ENCODE measurements at places on chromosomes 11 and 22.

- no peak for DNase-seq
These were observed 62.6 kb downstream of the BUD13 start for GRCh38 chr11:116710001-116710674.

GRCh38 chr11:45089251-45089650 lies 57.2 kb upstream of the PRDM11 start:
- DNase-seq: no peak

- DNase-seq: no peak
These were observed 31.9 kb upstream of the UPB1 start for GRCh38 chr22:24463071-24463760.

- DNase-seq: no peak
These were observed 57.3 kb downstream of the PPP6R2 start for GRCh38 chr22:50400406-50400805.

DNA sequence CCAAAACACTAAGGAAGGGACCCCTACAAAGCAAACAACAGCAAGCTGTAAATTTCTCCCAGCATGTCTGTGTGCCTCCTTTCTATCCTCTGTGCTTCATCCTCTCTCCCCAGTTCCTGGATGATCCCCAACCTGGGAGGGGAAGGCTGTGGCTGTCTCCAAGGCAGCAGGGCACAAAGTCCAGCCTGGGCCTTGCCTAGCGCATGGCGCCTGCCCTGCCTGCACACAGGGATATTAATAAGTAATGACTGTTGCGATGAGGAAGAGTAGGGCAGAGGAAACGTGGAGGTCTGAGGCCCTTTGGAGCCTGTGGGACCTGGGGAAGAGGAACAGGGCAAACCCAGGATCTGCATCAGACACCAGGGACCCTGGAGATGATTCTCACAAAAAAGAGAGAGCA lies 2.0 kb downstream of the USH1C start:
- no peak for DNase-seq

DNA sequence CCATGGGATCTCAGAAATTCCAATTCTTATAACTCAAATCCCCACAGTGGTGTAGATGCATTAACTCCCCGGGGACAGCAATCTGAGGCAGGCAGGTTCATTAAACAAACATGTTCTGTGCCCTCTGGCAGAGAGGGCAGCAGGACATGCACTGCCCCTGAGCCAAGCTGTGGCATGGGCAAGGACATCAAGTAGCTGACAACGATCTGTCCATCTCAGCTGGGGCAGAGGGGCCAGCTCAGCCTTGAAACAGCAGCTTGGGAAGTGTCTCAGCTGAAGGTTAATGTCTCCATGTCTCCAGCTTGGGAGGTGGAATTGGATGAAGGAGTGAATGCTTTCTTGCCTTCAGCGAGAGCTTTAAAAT lies 13.6 kb downstream of the TMEM25 start:
- DNase-seq: no peak

GRCh38 chr11:75516886-75517285 lies 8.9 kb downstream of the GDPD5 start:
- no peak for DNase-seq

GRCh38 chr11:64841592-64842365 lies 2.7 kb downstream of the CDC42BPG start:
- DNase-seq: no peak

DNA sequence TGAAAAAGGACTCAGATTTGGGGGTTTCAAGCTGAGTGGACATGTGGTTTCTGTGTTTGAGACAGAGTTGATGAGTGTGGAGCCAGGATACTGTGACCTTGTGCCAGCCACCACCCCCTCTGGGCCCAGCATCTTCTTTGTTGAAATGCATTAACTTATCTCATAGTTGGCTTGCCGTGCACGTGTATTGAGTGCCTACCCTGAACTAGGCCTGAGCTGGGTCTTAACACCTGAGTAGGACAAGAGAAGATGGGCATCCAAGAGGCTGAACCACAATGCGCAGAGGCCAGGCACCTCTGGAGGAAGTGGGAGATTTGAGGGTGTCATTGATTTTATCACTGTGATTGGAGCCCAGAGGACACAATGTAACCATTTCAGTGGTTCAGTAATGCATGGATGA lies 117.6 kb upstream of the CRYBB3 start:
- DNase-seq: no peak

DNA sequence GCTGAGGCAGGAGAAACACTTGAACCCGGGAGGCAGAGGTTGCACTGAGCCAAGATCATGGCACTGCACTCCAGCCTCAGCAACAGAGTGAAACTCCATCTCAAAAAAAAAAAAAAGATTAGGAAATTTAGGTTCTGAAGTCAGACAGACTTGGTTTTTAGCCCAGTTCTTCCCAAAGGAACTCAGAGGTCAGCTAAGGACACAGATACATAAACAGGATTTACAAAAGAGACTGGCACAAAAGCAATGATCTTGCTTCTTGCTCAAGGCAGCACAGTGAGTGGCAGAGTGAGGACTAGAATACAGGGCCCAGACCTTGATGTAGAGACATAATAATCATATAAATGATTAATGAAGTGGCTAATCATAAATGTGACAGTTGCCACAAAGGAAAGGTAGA lies 25.4 kb upstream of the RRAS2 start:
- no peak for DNase-seq

- no peak for DNase-seq
These were observed 36.1 kb upstream of the SMCO4 start for GRCh38 chr11:93579187-93579751.

GRCh38 chr11:1879941-1880720 lies 11.6 kb downstream of the PRR33 start:
- DNase-seq: no peak

DNA sequence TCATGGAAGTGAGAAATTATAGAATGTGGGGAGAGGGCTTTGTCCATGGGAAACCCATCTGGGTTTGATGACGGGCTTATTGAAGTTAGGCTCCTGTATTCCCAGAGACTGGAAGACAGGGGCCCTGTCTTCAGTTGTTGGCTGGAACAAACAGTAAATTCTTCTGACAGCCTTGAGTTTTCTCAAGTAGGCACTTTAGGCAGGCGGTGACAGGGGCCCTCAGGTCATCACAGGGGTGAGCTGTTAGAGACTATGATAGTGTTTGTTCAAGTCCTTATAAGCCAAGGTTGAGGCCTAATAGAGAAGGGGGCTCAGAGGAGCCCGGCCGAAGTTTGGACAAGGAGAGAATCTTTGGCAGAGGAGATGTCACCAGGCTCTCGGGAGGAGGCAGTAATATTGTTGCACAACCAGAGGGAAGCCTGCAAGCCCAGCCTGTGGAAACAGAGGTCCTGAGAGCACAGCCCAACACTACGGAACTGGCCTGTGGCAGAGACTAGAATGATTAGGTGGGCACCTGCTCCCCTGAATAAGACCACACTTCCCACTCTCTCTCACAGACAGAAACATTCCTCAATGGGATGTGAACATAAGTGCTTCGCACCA lies 20.2 kb upstream of the IL17RA start:
- no peak for DNase-seq

DNA sequence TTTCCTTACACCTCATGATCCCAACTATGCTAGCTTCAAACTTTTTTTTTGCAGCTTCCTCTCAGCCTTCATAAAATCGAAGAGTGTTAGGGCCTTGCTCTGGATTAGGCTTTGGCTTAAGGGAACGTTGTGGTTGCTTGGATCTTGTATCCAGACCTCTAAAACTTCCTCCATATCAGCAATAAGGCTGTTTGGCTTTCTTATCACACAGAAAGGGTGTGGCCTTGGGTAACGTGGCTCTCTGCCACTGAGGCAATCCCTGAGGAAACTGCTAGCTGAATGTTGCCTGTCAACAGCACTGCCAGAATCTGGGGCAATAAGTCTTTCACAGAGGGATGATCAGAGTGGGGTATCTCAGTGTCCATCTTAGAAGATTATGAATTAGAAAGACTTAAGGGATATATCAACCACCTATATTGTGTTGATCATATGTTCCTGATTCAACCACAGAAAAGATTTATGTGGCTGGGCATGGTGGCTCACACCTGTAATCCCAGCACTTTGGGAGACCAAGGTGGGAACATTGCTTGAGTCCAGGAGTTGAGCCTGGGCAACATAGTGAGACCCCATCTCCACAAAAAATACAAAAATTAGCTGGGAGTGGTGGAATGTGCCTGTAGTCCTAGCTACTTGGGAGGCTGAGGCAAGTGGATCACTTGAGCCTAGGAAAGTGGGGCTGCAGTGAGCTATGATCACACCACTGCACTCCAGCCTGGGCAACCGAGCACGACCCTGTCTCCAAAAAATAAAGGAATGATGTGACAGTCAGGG lies 12.5 kb upstream of the CUL5 start:
- DNase-seq: no peak

- DNase-seq: no peak
These were observed 1265.8 kb upstream of the CNTN5 start for GRCh38 chr11:97754976-97755375.

- DNase-seq: no peak
These were observed 69.7 kb downstream of the PRSS23 start for GRCh38 chr11:86869966-86870570.

- DNase-seq: no peak
These were observed 88.3 kb downstream of the TSPAN18 start for GRCh38 chr11:44814881-44815592.

DNA sequence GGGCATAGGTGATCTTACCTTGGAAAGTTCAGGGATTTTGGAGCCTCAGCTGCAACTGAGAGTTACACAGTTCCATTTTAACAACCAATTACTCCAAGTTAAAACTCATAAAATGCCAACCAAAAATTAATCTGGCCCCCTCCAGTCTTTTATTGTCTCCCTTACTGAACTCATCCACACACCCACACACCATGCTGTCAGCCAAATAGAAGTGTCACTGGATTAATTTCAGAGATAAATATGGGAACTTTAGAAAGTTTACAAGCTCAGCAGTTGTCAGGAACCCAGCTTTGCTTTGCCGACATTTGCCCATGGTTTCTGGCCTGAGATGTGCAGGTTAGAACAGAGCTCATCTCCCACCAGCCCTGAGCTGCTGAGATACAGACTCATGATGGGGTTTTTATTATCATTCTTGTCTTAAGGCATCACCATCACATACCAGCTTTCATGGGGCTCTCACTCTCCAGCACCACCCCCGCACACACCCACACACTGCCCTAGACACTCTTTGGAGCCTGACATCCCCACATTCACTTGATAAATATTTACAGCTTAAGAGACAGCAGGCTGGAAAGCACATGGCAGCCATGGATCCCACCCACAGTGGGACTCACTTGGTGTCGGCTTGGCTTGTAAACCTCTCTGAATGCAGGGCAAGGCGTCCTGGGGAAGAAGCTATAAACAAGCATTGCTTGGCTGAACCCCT lies 23.7 kb upstream of the CTR9 start:
- DNase-seq: no peak

DNA sequence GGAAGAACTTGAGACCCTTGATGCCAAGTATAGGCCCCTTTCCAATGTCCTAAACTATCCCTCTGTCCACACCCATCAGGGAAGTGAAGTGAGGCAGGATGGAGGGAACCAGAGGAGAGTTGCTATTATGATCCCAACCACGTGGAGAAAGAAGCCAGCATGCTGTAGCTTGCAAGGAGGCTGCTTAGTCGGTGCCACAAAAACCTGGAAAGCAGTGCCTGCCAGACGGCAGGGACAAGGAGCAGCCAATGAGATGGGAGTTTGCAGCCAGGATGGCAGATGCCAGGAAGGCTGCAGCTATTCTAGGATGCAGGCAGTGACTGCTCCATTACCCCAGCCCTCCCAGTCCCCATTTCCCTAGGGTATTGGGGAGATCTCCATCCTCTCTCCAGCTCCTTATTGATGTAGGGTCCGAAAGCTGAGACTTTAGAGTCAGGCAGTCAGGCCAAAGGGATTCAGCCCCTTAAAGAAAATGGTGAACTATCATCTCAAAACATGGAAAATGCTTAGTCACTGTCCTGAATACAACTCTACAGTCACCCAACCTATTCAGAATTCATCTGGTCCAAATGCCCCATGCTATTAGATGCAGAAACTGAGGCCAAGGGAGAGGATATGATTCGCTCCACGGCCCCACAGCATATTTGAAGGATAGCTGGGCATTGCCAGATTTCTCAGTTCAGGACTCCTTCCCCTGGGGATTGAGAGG lies 18.4 kb upstream of the LRRC55 start:
- peak; percentile 26 for DNase-seq

GRCh38 chr22:29710922-29711593 lies 8.7 kb upstream of the CABP7 start:
- DNase-seq: no peak

GRCh38 chr11:116421529-116422185 lies 351.1 kb downstream of the BUD13 start:
- no peak for DNase-seq

- no peak for DNase-seq
These were observed 116.8 kb downstream of the MED15 start for GRCh38 chr22:20624161-20624616.

- DNase-seq: no peak
These were observed 857.2 kb upstream of the TENM4 start for GRCh38 chr11:80297858-80298632.

DNA sequence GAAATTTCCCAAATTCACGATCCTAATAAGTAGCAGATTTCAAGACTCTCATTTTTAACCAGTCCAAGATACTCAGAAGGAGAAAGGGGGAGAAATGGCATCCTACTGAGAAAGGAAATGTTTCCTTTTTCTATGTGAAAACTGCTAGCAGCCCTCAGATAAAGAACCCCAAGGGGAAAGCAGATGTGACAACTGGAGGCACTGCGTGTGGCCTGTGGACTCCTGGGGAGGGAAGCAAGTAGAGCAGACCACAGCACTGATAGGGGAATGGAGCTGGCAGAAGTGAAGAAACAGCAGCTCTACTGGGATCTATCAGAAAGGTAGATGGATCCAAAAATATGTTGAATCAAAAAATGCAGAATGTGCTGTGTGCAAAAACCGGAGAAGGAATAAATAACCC lies 239.7 kb upstream of the API5 start:
- no peak for DNase-seq

DNA sequence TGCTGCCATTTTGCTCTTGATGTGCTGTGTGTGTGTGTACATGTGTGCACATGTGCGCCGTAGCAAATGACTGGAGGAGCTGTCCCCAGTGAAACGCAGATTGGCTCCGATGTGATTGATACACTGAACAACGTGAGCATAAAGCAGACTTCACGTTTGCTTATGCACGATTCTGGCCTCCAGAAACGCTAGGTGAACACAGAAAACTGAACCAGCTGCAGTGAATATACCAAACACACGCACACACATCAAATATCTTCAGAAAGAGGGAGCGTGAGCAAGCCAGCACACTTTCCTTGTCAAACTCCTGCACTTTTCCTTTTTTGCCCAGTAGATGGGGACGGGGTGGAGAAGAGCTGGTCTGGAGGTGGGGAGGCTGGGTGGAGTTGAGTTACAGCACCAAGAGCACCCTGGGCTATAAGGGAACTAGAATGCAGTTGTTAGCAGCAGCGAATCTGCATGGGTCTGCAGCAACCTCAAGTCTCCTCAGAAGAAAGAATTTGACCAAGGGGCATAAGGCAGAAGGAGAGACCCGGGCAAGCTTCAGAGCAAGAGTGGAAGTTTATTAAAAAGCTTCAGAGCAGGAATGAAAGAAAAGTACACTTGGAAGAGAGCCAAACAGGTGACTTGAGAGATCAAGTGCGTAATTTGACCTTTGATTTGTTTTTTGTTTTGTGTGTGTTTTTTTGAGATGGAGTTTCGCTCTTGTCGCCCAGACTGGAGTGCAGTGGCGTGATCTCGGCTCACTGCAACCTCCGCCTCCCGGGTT lies 77.8 kb upstream of the CADM1 start:
- no peak for DNase-seq
